ENCODE measurements at places on chromosomes 11 and 22.

- DNase-seq, result no peak
These were observed 57.0 kb downstream of the SMIM38 start for GRCh38 chr11:69212798-69213110.

DNA sequence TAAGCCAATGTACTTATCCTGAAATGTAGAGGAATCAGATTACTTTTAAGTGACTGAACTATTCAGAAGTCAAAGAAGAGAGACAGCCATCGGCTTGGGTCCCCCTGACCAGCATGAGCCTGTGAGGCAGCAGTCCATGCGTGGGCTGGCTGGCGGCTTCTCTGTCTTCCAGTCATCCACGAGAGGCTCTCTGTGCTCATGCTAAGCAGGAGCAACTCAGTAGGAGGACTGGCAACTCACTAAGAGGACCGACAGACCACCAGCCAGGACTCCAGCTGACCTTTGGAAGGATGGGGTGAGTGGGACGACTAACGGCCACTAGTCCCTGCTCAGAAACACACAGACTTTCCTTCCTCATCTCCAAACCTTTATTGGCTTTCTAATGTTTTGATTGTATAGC, 43.6 kb downstream of the ARFGAP3 start:
- DNase-seq, result no peak

DNA sequence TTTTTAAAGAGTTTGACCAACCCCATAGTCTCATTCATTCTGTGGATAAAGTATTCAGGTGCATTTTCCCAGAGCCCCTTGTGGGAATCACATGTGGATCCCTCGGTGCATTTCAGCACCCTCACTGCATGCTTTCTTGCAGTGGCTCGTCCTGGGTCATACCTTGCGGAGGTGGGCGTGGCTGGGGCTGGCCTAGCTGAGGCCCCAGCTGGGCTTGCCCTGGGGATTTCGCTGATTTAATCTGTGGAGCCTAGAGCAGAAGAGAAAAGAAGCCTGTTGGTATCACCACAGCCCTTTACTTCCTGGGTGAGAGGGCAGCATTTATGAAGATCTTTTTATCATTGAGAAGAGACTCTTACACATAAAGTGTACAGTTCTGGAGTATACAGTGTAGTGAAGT, 53.1 kb downstream of the FBXO7 start:
- DNase-seq, result no peak

GRCh38 chr11:122004446-122004845, 111.6 kb downstream of the BLID start:
- DNase-seq, result no peak

- DNase-seq, result no peak
These were observed 142.4 kb downstream of the DDX10 start for GRCh38 chr11:108807262-108807661.

GRCh38 chr11:2801711-2802388, 83.7 kb downstream of the CDKN1C start:
- no peak for DNase-seq

DNA sequence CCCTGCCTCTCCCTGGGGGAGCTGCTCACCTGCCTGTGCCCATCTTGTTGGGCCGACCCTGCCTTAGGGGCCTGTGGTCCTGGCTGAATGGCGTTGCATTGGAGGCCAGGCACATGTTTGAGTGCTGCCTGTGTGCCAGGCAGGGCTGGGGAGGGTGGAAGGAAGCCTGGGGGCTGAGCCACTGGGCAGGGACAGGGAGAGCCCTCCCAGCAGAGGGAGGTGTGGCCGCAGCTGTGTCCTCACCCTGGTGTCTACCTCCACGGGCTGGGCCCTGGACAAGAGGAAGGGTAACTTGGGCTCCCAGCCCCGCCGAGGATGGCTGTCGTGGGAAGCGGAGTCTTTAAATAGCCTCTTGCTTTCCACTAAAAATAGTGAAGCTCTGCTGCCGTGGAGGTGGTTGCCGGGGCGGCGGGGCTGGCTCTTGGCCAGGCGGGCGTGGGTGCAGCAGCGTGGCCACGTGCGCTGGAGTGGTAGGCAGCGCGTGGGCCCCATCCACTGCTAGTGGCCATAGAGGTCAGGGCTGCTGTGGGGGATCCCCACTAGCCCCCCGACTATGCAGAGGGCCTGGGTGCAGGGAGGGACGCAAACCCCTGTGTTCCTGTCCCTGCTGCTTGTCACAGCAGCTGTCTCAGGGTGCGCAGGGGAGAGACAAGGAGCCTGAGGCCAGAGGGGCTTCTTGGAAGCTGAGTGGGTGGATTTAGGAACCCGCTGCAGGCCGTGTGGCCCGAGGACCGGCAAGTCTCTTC, 6.2 kb downstream of the ZDHHC8 start:
- DNase-seq, result no peak

- DNase-seq, result no peak
These were observed 42.6 kb upstream of the SMCO4 start for GRCh38 chr11:93585758-93586157.

- no peak for DNase-seq
These were observed 15.4 kb upstream of the IFITM3 start for GRCh38 chr11:335779-336658.

- DNase-seq, result no peak
These were observed 274.1 kb downstream of the MIAT start for GRCh38 chr22:26931471-26931870.

DNA sequence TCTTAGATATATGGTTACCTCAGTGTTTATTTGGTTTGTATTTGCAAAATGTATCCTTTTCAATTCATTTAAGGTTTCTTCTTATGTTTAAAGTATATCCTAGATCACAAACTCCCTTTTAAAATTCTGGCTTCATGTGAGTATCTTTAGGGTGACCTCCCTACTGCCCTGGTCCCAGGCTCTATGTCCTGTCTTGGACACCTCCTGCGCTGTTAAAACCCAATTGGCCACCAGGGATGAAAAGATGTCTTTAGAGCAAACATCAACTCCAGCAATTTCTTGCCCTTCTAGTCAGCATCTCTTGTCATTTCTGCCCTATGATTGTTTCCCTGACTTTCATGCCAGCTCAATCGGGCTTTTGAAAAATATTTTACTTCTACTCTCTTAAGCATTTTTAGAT, 28.8 kb upstream of the SYT13 start:
- no peak for DNase-seq

DNA sequence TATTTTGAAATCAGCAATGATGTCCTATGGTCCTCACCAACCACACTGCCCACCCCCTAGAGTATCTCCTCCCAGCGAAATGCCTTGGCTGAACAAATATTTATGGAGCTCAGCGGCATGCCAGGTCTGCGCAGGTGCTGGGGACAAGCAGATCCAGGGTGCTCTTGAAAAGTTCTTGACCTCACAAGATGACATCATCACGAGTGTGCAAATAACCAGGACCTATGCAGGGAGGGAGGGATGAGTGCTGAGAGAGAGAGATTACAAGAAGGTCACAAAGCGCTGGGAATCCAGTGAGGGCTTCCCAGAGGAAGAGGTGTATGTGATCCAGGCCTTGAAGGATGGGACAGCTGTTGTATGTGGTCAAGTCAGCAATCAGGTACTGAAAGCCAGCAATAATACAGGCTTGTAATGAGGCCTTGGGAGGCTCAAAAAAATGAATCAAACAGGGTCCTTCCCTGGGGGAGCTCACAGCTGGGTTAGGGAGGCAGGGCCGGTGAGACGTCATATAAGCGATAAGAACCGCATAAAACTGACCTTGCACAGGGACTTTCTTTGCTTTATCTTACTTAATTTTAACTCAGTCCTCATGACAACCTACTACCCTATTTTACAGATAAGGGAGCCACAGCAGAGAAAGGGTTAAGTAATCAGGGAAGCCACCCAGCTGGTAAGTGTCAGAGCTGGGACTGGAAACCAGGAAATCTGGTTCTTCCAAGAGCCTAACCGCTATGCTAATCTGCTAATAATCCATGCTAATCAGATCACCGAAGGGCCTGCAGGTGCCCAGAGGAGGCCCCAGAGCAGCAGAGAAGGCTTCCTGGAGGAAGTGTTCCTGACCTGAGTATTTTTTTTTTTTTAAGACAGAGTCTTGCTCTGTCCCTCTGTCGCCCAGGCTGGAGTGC, 8.2 kb downstream of the ARRB1 start:
- DNase-seq, result peak; percentile 31

DNA sequence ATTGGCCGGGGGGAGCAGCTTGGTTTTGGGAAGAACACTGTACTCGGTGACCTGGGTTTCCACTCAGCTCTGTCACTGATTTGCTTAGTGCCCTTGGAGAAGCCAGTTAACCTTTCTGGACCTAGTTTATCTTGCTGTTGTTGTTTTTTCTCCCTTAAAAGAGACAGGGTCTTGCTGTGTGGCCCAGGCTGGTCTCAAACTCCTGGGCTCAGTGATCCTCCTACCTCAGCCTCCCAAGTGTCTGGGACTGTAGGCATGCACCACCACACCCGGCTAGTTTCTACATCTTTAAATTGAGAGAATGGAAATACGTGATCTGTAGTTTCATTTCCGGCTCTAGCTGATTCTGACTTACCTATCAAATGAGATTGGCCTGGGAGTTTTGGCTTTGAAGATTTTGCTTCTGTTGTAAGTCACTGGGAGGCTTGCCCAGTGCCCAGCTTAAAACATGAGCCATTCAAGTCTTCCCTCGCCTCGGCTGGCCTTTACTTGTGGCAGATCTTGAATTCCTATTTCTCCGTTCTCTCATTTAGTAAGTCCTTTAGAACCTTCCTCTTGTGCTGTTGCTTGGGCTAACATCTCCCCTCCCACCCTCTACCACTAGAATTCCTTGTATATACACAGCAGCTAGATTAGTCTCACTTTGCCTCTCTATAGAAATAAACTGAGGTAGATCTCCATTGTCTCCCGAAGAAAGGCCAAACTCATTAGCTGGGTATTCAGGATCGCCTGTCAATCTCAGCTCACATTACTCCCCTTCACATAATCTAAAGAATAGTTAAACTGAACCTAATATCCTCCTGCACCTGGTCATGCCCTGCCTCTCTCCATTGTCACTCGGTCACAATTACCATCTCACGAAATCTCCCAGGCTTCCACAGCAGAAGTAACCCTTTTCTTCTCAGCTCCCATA, 87.7 kb upstream of the SLC25A18 start:
- no peak for DNase-seq

DNA sequence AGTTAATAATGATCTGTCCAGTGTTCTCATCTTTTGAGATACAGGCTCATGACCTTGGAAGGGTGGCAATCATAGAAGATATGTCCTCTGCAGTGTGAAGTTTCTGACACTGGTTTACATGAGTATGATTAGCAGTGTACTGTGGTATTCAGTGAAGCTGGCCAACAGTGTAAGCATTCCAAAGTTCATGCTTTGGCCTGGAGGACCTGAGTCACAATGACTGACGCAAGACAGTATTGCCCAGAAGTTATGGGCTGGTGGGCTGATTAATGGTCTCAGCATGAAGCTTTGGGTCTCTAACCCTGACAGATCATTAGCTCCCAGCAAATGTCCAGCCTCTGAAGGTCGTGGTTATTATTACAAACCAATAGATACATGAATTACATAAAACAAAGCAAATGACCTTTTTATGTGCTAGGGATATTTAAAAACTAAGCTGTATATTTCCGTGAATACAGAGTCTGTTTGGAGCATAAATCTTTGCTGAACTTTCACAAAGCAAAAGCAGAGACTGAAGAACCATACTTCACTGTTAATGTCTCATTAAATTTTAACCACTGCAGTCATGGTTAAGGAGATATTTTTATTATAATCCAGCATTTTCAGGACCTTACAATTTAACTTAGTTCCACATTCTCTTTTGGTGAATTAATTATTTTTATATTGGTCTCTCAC, 28.3 kb upstream of the USP47 start:
- DNase-seq, result no peak

DNA sequence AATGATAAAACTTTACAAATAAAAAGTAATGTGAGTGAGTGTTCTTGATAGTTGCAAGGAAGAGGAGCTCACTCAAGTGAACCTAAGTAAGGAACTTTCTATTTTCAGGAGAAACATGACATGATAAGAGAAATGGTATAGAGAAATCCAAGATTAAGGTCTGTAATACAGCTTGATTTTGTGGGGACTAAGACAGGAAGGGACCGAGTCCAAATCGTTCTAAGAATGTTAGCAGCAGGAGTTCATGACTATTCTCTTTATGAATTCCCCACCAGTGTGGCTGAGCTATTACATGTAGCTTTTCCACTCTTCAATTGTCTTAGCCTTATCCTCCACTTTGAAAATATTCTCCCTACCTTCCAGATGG, 698.6 kb upstream of the ARHGAP42 start:
- no peak for DNase-seq

DNA sequence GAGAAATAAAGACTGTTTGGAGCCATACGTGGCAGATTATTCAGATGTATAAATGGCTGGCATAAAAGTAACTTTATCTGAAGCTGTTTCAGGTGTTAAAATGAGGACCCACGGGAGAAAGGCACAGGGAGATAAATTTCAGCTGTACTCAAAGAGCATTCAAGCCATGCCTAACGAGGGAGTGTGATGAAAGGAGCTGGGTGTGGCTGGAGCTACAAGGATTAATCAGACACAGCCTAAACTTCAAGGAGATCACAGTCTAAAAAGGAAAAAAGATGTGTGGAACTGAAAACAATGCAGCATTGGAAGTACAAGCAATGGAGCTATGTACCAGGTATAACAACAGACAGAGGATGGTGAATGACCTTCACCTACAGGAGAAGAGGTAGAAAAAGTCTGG, 120.8 kb upstream of the APOA1 start:
- no peak for DNase-seq

DNA sequence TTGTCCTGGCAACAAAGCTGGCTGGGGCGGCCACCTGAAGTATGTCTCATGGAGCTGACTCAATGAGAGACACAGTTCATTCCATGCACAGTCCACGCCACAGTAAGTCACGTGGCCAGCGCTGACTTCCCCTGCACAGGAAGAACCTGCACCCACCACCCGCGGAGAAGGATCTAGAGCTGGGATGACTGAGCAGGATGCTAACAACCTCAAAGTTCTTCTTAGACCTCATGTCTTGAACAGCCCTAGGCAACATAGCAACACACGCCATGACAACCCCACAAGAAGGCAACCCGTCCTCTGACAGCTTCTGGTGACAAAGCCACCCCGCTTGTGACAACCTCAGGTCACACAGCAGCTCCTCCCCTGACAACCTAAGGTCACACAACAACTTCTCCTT, 76.9 kb upstream of the B3GAT1 start:
- DNase-seq, result no peak

- no peak for DNase-seq
These were observed 151.2 kb downstream of the LRRC4C start for GRCh38 chr11:41308286-41308685.

DNA sequence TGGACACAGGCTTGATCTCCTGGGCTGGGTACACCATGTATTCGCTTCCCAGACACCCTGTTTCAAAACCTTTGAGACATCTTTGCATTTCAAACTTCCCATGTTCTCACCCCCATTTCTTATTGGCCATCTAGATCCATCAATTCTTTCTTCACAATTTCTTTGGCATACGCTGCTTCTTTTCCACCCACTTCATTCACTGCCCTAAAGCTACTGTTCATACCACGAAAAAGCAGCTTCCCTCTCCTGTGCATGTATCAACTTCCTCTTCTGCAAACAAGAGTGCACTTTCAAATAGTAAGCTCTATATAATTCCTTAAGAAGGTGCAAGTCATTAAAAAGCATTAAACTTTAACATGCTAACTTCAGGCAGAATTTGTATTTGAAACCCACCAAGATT, 21.4 kb downstream of the UVRAG start:
- no peak for DNase-seq
